Effector CD4-positive, alpha-beta T cell (primary cell): ENCODE measurements at places on chromosomes 4 and X.

- DNase-seq, result no peak
Observed at GRCh38 chr4:144648042-144648441, 2.1 kb downstream of the HHIP start.

DNA sequence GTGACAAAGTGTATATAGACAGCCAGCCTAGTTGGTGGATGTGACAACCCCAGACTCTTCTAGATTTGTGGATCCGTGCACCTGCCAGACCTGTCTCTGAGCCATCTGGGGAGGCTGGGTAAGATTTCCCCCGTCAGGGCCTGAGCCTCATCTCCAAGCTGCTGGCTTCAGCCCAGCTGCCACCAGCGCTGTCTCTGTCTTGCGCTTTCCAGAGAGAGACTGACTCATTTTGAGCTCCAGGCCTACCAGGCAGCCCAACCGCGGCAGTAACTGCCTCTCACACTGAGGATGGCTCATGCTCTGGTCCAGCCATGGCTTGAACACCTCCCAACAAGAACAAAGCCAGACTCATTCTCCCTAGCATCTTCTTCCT, 26.4 kb downstream of the NOP14 start:
- no peak for DNase-seq

- DNase-seq, result no peak
Observed at GRCh38 chr4:21452931-21453330, 495.6 kb downstream of the KCNIP4 start.

DNA sequence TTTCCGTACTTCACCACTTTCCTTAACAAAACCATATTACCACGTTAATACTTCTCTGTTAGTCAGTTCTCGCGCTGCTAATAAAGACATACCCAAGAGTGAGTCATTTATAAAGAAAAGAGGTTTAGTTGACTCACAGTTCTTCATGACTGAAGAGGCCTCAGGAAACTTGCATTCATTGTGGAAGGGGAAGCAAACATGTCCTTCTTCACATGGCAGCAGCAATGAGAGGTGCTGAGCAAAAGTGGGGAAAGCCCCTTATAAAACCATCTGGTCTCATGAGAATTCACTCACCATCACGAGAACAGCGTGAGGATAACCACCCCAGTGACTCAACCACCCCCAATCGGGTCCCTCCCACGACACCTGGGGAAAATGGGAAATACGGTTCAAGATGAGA, 289.8 kb upstream of the CLNK start:
- DNase-seq, result no peak

- no peak for DNase-seq
Observed at GRCh38 chrX:53813670-53814440, 127.3 kb upstream of the HUWE1 start.

- no peak for DNase-seq
Observed at GRCh38 chr4:1021386-1022050, 10.1 kb downstream of the FGFRL1 start.

GRCh38 chrX:19893727-19894126, 6.3 kb upstream of the SH3KBP1 start:
- no peak for DNase-seq

DNA sequence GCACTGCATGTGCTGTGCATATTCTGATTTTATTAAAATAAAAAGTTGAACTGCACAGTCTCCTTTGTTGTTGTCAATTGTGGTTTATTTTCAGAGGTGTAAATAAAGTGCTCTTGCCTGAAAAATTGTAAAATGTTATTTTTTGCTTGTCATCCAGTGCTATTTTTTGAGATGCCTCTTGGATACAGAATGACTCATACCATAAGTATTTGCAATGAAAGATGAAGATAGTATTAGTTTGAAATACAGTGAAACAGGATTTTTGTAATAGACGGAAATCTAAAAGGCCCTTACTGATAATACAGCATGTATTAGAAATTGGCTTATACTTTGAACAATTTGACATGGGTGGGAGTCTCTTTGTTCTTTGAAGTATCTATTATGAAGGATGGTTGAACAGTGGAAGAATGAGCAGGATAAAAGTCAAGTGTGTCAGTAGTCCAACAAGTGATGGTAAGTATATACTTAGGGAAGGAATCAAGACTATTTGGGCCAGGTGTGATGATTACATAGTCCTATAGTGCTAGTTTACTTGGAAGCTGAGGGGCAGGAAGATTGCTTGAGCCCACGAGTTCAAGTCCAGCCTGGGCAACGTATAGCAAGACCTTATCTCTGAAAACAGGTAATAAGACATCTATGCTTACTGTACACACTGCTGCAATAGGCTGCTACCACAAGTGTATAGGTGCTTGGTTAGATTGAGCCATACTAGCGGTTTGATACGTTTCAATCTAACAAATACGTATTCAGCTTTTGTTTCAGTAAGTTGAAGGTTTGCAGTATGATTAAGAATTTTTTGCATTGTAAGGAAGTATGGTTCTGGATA, 16.4 kb downstream of the DDX3X start:
- no peak for DNase-seq

DNA sequence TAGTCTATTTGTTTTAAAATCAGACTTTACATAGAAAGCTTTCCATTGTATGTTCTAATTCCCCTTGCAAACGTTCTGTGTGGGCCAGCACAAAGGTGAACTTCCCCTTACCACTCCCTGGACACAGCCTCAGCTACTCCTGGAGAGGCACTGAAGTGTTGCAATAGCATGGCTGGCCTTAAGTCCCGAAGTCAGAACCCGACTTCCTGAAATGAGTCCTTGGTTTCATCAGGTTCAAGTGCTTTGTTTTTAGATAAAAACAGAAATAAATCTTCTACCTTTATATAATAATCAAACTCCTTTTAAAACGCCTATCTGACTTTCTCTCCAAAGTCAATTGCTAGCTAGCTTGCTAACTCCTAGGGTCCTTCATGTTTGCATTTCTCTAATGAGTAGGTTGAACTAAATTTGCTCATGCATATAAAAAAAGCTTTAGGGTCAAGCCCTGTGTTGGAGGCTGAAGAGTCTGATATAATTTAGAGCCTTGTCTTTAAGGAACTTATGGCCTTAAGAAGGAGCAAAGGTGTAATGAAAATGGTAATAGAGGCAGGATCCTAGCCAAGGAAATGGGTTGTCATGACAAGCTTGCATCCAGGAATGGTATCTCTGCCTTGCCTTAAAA, 9.0 kb downstream of the BMP3 start:
- DNase-seq, result no peak

DNA sequence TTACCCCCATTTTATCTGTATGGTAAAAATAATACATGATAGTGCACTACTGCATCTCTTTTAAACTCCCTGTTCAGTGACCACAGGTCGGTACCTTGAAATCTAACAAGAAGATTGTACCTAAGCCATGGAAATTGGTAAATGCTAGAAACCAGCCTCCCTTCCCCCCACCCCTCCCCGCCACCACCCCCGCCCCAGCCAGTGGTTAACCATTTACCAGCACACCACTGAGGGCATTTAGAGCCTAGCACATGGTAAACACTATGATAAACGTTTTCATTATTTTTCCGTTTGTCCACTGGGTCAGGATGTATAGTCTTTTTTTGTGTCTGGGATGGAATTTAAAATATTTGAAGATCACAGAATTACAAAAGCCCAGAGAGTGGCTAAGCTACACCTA, 703 bp upstream of the FTSJ1 start:
- DNase-seq, result no peak

- no peak for DNase-seq
Observed at GRCh38 chr4:10478621-10479020, 21.4 kb upstream of the ZNF518B start.

DNA sequence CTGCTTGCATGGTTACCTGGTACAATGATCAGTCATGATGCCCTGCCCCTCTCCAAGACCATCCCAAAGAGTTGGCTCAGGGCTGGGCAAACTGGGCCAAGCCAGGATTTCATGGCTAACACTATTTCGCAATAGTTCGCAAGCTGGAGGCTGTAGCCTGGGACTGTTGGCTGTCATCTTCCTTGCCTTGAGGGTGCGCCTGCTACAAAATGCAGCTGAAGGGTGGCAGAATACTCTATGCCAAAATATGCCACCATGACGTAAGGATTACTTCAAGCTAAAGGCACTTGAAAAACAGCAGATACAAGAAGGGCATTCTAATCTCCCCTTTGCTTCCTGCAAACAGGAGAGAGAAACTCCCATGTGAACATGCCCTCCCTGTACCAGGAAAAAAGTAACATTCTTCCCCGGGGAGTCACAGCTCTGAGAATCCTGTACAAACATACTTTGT, 21.0 kb downstream of the SAT1 start:
- no peak for DNase-seq

DNA sequence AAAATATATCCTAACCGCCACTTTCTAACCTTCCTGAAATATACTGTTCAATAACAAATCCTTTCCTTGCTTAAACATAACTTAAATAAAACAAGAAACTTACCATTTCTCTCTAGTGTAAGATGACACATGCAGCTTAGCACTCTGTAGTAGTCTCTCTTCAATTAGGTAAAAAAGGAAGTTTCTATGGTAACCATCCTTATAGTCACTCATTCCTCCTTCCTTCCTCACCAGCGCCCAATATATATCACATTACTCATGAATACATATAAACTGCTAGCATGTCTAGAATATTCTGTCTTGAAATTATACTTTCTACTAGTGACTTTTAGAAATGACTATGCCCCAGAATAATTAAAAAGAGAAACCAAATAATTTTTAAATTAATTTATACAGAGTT, 112.2 kb downstream of the SNCA start:
- no peak for DNase-seq

DNA sequence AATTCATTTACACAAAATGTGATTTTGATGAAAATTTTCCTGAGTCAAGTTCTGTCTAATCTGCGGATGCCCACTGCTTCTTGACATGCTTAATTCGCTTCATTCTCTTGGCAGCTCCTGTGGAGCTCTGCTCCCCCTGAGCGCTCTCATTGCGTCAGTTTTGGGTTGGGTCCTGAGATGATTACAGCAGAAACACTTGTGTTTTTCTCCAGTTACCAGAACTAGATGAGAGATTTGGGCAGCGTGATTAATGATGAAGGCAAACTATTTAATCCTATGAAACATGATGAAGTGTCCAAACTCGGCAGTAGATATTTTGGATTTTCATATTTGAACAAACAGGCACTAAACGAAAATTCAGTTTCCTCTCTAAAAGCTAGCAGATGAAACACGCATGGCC, 4.2 kb upstream of the CXCL1 start:
- DNase-seq, result no peak

- DNase-seq, result no peak
Observed at GRCh38 chrX:110584083-110584482, 211.5 kb downstream of the CHRDL1 start.

DNA sequence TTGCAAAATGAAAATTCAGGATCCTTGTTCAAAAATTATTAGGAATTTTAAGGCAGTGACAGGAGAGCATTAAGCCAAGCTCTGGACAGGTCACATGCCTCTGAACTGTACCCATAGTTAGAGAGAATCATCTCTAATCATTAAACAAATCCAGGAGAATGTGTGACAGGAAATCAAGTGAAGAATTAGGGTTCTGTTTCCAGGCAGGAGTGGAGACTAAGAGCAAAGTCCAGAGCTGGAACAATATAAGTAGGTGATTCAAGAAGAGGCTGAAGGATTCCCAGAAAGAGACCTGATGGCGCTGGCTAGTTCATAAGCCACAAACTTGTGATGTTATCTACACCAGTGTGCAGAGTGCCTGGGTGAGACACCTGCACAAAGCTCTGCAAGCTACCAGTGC, 104.6 kb upstream of the PRKG2 start:
- DNase-seq, result no peak

- peak; percentile 7 for DNase-seq
Observed at GRCh38 chr4:102825261-102826091, 1.9 kb downstream of the UBE2D3 start.

- no peak for DNase-seq
Observed at GRCh38 chr4:46386570-46386969, 3.4 kb downstream of the GABRA2 start.

GRCh38 chr4:37338972-37339371, 94.4 kb downstream of the NWD2 start:
- DNase-seq, result no peak

GRCh38 chrX:20803971-20804370, 537.3 kb upstream of the RPS6KA3 start:
- no peak for DNase-seq

DNA sequence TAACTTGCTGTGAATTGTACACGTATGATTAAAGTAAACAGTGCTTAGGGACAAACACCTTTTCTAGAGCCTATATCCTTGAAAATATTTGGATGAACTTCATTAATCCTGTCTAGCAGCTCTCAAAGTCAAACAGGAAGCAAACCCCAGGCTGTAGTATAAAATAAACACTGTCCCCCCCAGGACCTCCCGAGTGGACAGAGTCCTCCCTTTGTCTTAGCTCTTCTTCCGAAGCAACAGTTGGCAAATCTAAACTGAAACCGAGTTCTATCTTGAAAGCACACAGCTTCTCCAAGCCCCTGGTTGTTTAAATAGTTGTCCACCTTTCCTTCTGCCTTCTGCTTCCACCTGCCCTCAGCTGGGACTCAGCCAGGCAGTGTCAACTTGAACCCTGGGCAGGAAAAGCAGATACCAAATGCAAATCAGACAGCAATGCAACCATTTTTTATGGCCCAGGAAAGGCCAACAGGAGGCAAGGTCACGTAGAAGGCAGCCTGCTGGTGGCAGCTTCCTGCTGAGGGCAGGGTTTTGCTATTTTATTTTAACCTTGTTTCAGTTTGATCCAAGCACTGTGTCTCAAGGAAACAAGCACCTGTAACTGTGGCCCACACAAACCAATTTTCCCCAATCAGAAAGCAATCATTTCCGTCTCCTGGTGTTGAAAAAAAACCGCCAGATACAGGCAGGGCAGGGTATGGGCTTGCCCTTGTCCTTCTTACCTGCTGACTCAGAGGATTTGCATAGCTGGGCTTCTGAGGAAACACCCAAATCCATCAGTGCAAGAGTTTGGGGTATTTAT, 110.3 kb upstream of the KIT start:
- no peak for DNase-seq

GRCh38 chr4:144300616-144301015, 160.1 kb upstream of the GYPA start:
- DNase-seq, result no peak

DNA sequence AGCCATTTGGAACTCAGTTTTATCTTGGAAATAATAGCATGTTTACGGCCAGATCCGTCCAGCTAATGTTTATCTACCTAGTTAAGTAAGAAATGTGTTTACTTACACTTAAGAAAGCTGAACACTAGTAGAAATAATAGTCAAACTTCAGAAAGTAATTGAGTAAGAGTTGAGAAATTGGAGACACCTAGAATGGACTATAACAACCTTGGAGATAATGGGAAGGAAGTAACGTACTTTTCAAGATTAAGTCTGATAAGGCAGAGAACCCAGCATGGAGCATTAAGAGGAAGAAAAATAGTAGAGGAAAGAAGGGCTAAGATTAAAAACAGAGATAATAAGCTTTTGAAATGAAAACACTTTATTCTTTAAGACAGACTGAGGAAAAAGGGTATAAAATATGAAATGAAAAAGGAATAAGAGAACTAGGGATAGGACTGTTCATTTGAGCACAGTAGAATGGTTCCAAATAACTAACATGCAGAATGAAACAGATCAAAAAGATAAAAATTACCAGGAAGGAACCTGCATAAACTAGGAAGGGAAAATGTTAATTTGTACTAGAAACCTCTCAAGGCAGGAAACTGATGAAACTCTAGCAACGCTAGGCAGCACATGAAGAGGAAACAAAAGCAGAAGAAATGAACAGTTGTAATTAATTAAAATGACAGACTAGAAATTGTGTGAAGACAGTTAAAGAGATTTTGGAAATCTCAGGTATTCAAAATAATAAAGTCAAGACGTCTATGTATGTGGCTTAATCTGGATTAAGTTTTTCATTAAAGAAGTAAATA, 71.7 kb downstream of the FBXW7 start:
- no peak for DNase-seq

- no peak for DNase-seq
Observed at GRCh38 chr4:110867251-110867960, 244.5 kb upstream of the PITX2 start.

- DNase-seq, result no peak
Observed at GRCh38 chr4:77629885-77630284, 24.3 kb downstream of the CXCL13 start.
